ENCODE measurements at places on chromosomes 11 and 22. TPM values are rescaled to one million over a fixed set of nuclear protein-coding genes. Genes with fewer than 3 reads are reported as not detected.

NRXN2 gene
- polyA plus RNA-seq: 0.44 TPM

EXPH5 gene
- polyA plus RNA-seq: 3.4 TPM

ZNRD2 gene
- polyA plus RNA-seq: 52.1 TPM

RFPL3 gene
- not detected for polyA plus RNA-seq

INS gene
- 1.4 TPM for polyA plus RNA-seq

IGLL1 gene
- not detected for polyA plus RNA-seq

MAPK8IP1 gene
- polyA plus RNA-seq: 1.3 TPM

OR8A1 gene
- polyA plus RNA-seq: not detected
